NCI-H1105 (cell line): ENCODE measurements at places on chromosomes 7 and 10.

DNA sequence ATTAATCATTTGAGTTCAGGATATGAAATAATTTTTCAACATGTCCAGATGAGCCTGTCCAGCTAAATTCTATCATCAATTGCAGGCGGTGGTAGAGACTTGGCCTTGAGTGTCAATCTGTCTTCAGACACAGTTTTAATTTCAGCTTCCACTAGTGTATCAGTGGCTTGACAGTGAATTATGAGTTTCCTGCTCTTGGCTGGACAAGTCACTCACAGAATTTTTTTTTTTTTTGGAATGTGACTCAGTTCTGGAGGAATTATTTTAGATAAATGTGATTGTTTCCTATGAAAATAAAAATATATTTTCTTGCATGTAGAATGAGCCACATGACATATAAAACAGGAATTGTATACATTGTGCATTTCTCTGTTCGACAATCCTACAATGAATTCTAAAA is 319.9 kb upstream of the AKR1E2 start:
- no peak for DNase-seq

- DNase-seq = no peak
Measured at GRCh38 chr7:80414331-80414730, 97.5 kb downstream of the GNAT3 start.

- DNase-seq = no peak
Measured at GRCh38 chr7:155256081-155256760, 41.5 kb upstream of the INSIG1 start.

DNA sequence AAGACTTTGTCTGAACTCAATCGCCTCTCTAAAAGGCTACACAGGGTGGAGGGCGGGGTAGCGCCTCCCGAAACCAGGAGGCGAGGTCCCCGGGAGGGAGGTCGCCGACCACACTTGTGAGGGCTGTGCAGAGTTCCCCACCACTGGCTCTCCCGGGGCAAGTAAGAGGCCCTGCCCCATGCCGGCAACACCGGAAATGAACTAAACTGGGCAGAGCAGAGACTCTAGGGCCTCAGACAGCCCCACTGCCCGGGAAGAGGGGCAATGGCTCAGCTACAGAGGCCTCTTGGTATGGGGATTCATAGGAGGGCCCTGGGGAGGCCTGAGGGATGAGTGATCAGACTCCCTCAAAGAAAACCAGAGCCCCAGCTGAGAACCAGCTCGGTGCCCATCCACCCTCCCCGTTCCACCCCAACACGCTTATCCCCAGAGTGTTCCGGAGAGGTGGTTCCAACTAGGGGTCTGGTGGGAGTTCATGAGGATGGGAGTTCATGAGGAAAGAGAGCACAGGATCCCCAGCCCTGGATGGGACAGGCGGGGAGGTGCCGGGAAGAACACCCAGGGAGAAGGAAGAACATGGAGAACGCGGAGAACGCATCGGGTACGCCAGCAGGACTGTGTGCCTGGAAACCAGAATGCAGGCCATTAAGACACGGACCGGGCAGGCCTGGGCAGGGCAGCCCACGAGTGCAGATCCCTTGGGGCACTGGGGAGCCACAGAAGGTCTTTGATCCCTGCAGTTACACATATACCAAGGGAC is 89.4 kb upstream of the MYL10 start:
- DNase-seq = no peak

DNA sequence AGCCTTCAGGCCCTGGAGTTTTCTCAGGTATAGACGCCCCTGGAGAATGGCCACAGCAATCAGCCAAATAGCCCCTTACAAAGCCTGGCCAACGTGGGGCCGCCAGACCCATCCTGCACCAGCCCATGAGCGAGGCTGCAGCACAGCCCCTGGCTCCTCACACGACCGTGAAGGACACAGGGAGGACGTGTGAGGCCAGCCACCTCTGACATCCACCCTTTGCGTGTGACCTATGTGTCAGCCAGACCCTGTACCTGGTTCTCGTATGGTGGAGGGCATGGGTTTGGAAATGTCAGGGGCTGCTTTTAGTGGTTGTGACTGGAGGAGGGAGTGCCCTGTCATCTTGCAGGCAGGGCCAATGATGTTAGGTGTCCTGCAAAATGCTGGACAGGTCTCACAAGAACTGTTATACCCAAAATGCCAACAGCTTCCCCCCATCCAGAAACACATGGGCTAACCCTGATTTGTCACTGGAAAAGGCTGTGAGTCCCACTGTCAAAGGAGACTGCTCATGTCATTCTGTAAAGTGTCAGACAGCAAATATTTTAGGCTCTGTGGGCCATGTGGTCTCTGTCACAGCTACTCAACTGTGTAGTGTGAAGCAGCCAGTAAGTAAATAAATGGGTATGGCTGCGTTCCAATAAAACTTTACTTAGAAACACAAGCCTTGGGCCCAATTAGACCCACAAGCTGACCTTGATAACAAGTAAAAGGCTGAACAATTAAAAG is 30.0 kb downstream of the NOD1 start:
- no peak for DNase-seq
